ENCODE measurements at places on chromosomes 11 and 22.

- peaks cover 32% of the 10 kb centered on the region for H3K27me3 ChIP-seq
- no peak overlapping the region for H3K27ac ChIP-seq
These were observed 437.8 kb upstream of the CADM1 start for GRCh38 chr11:115942011-115942410.

DNA sequence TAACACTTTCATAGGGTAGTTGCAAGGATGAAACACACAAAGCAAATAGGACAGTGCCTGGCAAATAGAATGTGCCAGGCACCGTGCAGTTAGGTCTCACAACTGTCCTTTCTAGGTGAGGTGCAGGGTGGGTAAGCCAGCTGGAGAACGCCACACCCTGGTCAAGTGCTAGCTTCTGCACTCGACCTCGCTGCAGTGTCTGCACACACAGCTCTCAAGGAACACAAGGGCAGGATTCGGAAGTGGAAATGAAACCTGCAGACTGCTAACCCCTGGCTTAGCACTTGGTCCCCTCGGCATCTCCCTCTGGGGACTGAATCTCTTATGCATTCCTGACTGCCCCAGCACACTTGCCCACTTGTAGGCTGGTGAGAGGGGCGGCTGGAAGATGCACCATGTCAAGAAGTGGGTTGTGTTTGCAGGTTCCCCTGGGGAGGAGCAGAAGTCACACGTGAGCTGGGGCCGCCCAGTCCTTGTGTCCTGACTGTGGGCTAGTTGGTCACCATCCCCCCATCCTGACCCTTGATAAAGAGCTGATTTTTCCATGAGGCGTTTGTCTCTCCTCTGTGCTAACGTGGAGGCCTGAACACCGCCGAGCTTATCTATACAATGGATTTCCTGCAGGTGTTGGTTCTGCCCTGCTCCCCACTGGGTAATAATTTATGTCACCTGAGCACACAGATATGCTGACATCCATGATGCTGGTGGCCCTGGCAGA is 89.0 kb downstream of the MICAL2 start:
- H3K4me3 ChIP-seq, result no peak overlapping the region
- peaks cover 37% of the 10 kb centered on the region for H3K4me1 ChIP-seq
- no peak for DNase-seq
- H3K27me3 ChIP-seq, result no peaks in the 10 kb centered on the region

DNA sequence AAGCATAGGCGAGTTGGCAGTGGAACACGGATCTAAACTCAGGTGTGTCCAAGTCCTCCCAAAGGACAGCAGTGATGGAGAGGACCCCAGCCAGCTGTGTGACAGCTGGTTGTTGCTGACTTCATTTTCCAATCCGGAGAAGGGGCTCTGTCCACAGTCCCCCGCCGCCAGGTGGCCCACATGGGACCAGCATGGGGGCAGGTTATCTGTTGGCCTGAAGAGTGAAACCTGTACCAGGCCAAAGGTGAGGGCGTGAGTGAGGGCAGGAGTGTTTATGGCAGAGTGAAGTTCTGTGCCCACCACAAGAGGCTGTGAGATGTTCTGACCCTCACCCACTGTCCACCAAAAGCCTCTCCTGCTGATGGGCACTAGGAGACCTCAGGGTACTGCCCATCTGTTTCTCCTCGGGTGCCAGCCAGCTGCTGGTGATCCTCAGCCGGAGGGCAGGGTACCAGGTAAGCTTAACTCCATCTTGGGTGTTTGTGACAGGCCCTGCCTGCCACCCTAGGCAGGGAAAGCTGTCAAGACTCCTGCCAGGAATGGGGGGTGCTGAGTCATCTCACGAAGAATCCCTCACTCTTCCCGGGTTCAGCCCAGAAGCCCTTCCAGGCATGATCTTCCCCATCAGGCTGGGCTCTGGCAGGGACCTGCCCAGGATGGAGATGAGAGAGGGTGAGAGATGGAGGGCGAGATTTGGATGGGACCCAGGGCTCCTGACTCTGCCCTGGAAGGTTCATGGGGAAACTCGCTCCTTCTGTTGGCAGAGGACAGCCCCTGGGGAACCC is 15.5 kb upstream of the TAB1 start:
- no peak for DNase-seq
- no peak overlapping the region for H3K4me3 ChIP-seq
- peaks cover 7% of the 10 kb centered on the region for H3K27me3 ChIP-seq

DNA sequence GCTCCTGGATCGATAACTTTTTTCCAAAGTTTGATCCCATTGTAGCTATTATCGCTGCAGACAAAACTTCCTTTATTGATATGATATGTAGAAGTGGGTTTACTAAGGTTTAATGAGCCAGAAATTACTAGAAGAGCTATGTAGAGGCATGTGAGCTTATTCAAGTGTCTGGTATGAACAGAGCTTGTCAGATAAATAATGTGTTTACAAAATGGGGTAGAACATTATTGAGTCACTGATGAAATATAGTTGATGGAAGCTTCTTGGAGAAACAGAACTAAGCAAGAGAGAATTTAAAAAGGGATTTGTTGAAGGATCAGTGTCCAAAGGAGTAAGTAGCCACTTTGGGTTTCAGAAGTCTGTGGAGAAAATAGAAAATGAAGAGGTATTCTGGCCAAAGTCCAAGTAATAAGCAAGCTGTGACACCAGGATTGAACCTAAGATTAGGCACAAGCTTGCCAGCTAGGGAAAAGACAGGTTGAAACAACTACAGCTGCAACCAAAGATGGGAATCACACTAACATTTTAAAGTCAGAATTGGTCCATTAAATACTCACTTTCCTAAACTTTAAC is 104.3 kb downstream of the MAML2 start:
- H3K4me1 ChIP-seq, result peaks cover 35% of the 10 kb centered on the region
- no peaks in the 10 kb centered on the region for H3K27me3 ChIP-seq
- DNase-seq, result no peak

GRCh38 chr11:23509023-23509422 is 648.7 kb upstream of the CCDC179 start:
- H3K36me3 ChIP-seq, result no peaks in the 10 kb centered on the region
- DNase-seq, result no peak
- no peak overlapping the region for H3K4me3 ChIP-seq
- no peaks in the 10 kb centered on the region for H3K27me3 ChIP-seq
- no peak overlapping the region for H3K27ac ChIP-seq
- H3K4me1 ChIP-seq, result no peaks in the 10 kb centered on the region

- H3K4me1 ChIP-seq, result no peaks in the 10 kb centered on the region
- peaks cover 3% of the 10 kb centered on the region for H3K36me3 ChIP-seq
- peak; percentile 53 for DNase-seq
- no peaks in the 10 kb centered on the region for H3K27me3 ChIP-seq
These were observed 8.5 kb downstream of the DCHS1 start for GRCh38 chr11:6646918-6647679.

DNA sequence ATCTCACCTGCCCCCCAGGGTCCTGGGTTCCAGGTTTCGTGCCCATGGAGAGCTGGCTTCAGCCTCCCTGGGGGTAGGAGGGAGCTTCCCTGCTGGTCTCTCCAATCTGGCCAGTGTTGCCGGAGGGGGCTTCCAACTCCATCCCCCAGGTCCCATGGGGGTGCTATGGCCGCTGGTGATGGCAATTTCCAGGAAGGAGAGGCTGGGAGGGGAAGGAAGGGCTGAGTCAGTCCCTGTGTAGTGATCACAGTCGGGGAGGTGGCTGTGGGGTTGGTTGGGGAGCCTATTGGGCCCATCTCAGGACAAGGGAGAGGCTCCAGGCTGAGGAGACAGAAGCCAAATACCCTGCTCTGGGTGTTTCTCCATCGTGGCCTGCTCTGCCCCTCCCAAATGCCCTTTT is 5.7 kb upstream of the CDC42EP2 start:
- H3K4me3 ChIP-seq, result no peak overlapping the region
- H3K36me3 ChIP-seq, result no peaks in the 10 kb centered on the region
- H3K27ac ChIP-seq, result no peak overlapping the region
- H3K27me3 ChIP-seq, result peaks cover 9% of the 10 kb centered on the region
- DNase-seq, result no peak
- H3K4me1 ChIP-seq, result peaks cover 3% of the 10 kb centered on the region

DNA sequence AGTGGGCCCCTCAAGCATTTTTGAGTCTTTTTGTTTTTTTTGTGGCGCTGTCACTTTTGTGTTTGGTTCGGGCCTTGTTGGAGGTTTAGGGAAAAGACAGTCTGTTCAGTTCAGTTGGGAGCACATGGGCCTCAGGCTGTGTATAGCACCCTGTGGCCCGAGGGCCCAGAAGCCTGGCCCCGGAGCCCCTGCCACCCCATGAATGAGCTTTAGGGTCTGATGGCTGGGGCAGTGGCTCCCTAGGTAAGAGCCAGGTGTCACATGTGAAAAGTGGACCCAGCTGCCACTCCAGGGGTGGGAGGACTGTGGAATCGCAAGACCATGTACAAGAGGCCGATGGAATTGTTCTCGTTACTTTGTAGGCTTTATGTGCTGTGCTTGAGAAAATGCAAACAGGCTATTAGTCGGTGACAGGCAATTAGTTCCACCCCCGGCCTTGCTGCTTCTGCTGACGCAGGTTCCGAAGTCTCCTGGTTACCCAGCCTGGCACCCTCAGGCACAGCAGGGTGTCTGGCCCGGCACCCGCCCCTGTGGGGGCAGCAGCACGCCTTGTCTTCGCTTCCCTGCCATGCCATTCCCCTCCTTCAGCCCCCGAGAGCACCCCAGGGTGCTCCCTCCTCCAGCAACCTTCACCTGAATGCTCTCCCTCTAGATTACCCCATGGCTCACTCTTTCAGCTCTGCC is 38.2 kb upstream of the PARVG start:
- DNase-seq, result no peak
- peaks cover 2% of the 10 kb centered on the region for H3K4me1 ChIP-seq
- H3K27ac ChIP-seq, result no peak overlapping the region

DNA sequence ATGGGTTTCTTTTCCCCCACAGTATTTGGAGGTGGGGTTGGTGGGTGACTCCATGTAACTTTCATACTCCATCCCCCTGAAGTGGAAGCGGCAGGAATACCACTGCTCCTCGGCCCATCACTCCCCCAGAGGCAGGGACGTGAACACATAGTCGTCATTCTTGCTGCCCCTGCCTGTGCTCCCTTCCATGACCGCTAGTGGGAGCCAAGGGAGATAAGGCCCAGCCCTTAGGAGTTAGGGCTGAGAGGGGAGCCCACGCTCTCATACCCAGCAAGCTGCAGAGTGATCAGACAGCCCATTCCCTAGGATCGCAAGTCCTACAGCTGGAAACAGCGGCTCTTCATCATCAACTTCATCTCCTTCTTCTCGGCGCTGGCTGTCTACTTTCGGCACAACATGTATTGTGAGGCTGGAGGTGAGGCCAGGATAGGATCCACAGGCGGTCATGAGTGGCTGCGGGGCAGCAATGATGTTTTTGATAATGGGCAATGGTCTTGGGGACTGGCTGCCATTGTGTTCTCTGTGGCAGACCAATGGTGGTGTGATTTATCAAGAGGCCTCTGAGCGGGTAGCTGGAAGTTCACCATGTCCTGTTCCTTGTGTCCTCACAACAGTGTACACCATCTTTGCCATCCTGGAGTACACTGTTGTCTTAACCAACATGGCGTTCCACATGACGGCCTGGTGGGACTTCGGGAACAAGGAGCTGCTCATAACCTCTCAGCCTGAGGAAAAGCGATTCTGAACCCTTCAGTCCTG is 15.9 kb downstream of the RHOG start:
- H3K36me3 ChIP-seq, result peaks cover 29% of the 10 kb centered on the region
- peak; percentile 98 for DNase-seq
- no peak overlapping the region for H3K27ac ChIP-seq

- no peaks in the 10 kb centered on the region for H3K4me1 ChIP-seq
- DNase-seq, result no peak
- no peaks in the 10 kb centered on the region for H3K27me3 ChIP-seq
- H3K27ac ChIP-seq, result peak overlapping the region; percentile 83
- no peaks in the 10 kb centered on the region for H3K36me3 ChIP-seq
These were observed 16.2 kb downstream of the ARVCF start for GRCh38 chr22:20000246-20001081.

DNA sequence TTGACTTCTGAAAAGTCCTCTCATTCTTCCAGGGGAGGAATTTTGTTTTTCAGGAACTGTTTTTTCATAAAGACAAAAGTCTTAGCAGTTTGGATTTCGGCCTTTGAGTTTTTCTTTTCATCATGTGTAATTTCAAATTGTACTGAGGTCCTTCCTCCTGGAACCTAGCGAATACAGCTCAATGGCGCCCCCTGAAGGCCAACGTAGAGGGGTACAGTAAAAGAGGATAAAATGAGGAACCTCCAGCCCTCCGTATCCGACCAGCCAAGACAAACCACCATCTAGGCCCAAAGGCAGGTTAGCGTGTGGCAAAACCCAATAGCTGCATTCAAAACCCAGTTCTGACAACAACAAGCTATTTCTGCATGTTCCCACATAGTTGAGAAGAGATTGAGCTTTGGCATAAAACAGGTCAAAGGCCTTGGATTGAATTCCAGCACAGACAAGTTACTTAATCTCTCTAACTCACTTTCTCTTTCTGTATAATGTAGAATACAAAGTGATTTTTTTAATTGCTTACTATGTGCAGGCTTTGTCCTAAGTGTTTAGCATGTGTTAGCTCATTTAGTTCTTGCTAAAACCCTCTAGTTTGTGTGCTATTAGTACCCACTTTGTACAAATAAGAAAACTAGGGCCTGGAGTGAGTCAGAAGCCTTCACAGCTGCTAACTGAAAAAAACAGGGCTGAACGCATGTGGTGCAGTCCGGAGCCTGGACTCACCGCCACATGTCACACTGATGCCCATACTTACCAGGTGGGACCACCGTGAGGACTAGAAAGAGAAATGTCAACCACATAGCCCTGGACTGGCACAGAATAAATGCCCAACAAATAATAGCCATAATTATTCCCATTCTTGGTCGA is 43.2 kb upstream of the ETS1 start:
- H3K4me3 ChIP-seq, result no peak overlapping the region
- DNase-seq, result peak; percentile 93
- H3K27ac ChIP-seq, result no peak overlapping the region
- H3K4me1 ChIP-seq, result peaks cover 4% of the 10 kb centered on the region

DNA sequence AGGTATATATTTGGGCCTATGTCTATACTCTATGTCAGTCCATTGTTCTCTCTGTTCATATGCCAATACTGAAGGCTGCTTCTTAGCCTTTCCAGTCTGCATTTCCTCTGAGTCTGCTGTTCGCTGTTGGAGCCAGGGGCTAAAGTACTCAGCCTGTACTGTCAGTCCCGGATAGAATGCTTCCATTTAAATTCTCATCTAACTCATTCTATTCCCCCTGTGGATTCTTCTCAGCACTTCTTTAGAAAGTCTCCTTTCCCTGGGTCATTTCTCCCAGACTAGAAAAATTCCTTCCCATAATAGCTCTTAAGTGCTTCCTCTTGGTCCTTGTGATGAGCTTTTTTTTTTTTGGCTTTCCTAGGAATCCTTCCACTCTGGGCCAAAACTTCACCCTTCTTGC is 293.1 kb downstream of the KIRREL3 start:
- DNase-seq, result no peak
- H3K4me3 ChIP-seq, result no peak overlapping the region
- H3K36me3 ChIP-seq, result no peaks in the 10 kb centered on the region

DNA sequence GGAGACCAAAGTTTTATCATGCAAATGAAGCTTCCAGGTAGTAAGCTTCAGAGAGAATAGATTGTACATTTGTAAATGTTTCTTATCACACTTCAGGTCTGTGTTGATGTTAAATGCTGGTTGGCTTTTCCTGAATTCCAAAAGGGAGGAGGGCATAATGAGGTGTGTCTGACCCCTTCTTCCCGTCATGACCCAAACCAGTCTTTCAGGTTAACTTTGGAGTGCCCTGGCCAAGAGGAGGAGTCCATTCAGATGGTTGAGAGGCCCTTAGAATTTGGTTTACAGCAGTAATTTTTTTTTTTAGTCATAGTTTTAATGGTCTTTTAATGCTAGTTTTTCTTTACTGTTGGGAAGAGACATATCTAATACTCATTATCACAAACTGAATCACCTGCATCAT is 2.5 kb downstream of the OR6X1 start:
- H3K36me3 ChIP-seq, result no peaks in the 10 kb centered on the region
- no peaks in the 10 kb centered on the region for H3K4me1 ChIP-seq
- DNase-seq, result no peak
- H3K27ac ChIP-seq, result no peak overlapping the region

GRCh38 chr11:68002575-68002937 is 1.3 kb downstream of the UNC93B1 start:
- peaks cover 7% of the 10 kb centered on the region for H3K27me3 ChIP-seq
- H3K4me3 ChIP-seq, result no peak overlapping the region
- no peak overlapping the region for H3K27ac ChIP-seq

Measured in endodermal cell (in vitro differentiated cells).